ENCODE measurements at places on chromosomes 3 and 15. TPM values are rescaled to one million over a fixed set of nuclear protein-coding genes. Genes with fewer than 3 reads are reported as not detected.

Gene GPR156
- total RNA-seq, result 0.29 TPM

DNA sequence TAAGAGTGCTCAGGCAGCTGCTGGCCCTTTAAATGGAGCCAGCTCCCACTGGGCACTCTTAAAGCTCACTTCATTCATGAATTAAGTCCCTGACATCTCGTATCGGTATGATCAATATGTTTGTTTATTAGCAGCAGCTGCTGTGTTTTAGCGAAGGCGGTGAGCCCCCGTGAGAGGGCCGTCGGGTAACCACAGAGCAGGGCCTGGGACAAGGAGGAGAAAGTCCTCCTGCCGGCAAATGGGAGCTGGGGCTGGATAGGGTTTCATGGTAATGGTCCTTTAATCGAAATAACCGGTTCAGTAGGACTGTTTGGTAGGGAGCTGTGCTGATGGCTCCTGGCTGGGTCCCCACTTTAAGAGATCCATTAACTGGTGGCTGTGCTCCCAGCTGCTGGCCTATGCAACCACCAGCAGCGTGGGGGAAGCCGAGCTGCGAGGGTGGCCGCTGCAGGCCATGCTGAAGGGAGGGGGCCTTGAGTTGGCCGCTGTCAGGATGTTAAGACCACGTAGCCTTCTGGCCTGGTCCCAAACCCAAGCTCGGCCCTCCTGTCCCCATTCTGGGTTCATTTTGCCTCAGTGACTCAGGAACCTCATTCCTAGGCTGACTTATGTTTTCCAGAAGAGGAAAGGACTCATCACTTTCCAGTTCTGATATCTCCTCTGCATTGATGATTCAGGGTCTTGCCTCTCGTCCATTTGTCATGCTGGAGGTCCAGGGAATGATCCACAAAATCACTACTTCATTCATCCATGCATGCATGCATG lies 67.6 kb upstream of the NTRK3 start:
- no peak for DNase-seq

Gene SPTBN5
- 1.7 TPM for total RNA-seq

Gene PRR20G
- not detected for total RNA-seq

DNA sequence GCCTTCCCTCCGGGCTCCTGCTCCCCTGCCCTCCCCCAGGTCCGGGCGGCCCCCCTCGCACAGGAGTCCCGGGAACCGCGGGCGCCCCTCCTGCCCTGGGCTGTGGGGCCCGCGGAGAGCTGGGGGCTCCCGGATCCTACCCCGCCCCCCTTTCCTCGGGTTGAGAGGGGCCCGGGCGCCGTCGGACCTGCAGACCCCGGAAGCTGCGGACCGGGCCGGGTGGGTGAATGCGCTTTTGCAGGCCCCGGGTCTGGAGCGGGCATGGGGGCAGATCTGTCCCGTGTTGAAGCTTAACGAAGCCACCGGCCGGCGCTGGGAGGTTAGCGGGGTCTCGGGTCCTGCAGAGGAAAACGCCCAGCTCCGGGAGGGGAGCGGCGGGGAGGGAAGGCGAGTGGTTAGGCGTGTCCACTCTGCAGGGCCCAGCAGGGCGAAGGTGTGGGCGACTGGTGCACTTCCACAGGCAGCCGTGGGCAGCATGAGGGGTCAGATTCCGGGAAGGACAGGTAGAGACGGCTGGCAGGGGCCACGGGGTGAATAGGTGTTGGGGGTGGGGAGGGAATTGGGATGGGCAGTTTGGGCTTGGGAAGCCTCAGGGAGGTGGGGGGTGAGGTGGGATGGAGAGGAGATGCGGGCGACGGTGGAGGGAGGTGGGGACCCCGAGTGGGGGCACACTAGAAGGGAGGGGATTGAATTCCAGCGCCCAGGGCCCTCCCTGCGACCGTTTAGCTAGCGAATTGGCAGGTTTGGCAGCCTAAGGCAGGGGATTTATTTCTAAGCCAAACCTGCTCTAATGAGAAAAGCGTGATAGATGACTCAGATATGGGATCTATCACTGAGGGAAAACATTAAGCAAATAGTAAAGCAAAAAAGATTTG lies 635 bp downstream of the CD276 start:
- DNase-seq, result peak; percentile 52

Gene SCAANT1
- total RNA-seq, result not detected

Gene GPR176
- total RNA-seq, result 4.8 TPM
